Fibroblast of pulmonary artery (primary cell): ENCODE measurements at places on chromosomes 6 and 20.

- no peak for DNase-seq
Measured at GRCh38 chr6:155077784-155078183, 82.7 kb downstream of the TIAM2 start.

DNA sequence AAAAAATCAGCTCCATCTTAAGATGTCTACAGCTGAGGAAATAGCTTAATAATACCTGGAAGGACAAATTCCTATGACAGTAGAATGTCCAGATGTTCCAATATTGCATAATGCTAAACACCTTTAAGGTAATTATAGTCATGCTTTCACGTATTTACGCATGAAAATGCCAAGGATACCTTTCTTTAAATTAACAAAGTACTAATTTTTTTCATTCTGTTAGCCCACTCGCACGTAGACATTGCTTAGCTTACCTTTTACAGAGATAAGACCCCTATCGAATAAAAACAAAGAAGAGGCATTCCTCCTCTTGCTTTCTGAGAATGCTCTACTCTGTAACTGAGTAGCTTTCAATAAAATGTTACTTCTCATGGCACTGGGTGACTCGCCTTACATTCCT lies 4.4 kb upstream of the GSTA4 start:
- DNase-seq: no peak

GRCh38 chr6:166956444-166957086 lies at the start of gene RNASET2:
Gene RNASET2, minus strand, starts transcription at chr6:166956550. Its CDS starts 368 bp downstream, at chr6:166956182.
- DNase-seq: peak; percentile 89

GRCh38 chr6:139847457-139847813 lies 473.0 kb upstream of the CITED2 start:
- no peak for DNase-seq

- no peak for DNase-seq
Measured at GRCh38 chr20:32906200-32906599, 47.5 kb downstream of the EFCAB8 start.

- peak; percentile 90 for DNase-seq
Measured at GRCh38 chr20:18001131-18001921, 32.5 kb downstream of the MGME1 start.

GRCh38 chr6:147170269-147170668 lies 33.9 kb upstream of the STXBP5 start:
- DNase-seq: peak; percentile 95

- peak; percentile 63 for DNase-seq
Measured at GRCh38 chr6:125102411-125102810, 51.2 kb upstream of the TPD52L1 start.

DNA sequence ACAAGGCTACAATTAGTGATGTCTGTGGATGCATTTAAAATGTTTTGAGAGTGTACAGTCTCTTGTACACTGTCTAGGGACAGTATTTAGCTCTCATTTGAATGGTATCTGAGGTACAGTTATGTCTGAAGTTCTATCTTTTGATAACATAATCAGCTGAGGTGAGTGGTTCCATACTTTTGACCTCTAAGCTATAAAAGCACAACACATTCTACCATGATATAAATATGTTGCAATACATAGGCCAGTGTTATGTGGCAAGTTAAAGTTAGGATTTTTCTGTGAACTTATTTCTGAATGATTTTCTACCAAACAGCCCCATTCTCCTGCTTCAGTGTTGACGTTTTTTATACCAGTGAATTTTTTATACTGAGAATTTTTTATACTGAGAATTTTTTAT lies 77.6 kb downstream of the AKAP7 start:
- DNase-seq: peak; percentile 11

- DNase-seq: peak; percentile 60
Measured at GRCh38 chr20:51050531-51051075, 27.7 kb upstream of the KCNG1 start.

DNA sequence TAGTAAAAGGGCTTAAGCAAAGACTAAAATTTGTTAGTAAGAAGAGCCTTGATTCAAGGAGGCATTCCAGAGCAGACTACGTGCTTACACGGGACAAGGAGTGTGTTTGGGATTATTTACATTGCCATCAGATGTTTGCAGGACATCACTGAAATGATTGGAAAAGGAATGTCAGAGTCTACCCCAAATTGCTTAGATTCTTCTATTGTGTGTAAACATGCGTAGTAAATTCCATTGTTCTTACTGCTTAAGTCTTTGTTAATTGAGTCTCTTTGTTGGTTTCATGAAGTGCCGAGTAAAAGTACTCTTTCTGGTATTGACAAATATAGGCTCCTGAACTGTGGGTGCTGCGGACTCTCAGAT lies 60.5 kb downstream of the CD83 start:
- no peak for DNase-seq

DNA sequence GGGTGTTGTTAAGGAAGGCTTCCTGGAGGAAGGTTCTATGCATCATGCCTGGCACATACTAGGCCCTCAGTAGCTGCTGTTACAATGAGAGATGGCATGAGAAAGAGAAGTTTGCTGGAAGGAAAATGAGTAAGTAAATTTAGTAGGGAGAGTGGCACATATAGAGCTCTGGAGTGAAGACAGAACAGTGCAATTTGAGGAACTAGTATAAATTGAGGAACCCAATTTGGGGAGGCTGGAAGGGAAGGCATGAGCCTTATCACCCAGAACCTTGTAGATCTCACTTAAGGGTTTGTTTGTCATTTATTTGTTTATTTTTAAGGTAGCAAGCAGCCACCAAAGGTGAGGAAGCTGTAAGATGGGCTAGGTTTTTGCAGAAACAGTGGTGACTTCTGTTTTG lies 87.1 kb upstream of the SCGN start:
- no peak for DNase-seq

DNA sequence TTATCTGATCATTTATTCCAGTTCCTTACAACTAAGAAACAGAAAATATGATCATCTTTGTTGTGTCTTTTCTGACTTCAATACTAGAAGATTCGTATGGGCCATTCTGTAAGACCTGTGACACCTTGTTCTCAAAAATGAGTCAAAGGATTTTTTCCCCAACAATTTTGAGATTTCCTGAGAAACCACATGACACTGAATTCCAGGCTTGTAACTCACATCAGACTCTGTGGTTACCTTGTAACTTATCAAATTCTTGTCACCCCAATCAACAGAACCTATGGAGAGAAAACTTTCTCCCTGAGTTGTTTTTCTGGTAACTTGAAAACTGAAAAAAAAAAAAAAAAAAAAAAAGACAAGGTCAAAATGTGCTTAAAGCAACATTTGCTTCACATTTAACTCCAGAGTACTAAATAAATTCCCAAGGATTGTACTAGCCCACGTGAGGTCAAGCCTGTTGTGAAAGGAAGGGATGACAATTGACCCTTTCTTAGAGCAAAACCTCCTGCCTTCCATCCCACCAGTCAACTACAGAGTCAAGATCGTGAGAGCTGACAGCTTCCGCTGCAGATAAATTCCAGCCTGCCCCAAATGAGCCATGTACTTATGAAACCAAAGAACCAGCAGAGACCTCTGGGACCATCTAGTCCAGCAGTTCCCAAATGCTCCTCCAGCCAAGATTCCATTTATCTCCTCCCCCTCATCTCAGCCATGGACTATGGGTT lies 140.3 kb downstream of the TBX18 start:
- peak; percentile 94 for DNase-seq

DNA sequence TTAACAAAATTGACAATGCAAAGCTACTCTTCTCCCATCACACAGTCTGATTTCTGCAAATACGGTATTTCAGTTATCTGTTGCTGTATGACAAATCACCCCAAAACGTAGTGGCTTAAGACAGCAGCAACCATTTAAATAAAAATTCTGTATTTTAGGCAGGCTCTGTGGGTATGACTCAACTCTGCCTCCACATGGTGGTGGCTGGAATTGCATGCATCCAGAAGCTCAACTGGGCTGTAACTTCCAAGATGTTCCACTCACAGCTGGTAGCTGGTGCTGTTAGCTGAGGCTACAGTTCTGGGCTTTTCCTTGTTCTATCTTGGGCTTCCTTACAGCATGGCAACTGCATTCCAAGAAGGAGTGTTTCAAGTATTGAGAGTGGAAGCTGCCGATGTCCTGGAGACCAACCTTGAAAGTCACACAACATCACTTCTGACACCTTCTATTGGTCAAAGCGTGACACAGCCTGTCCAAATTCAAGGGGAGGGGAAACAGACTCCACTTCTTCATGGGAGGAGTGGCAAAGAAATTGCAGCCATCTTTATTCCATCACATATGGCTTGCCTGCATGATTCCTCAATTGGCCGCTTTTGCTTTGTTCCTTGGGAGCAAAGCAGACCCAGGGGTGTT lies 39.7 kb upstream of the TULP1 start:
- DNase-seq: peak; percentile 63

- no peak for DNase-seq
Measured at GRCh38 chr6:157659536-157660271, 163.3 kb upstream of the SNX9 start.

DNA sequence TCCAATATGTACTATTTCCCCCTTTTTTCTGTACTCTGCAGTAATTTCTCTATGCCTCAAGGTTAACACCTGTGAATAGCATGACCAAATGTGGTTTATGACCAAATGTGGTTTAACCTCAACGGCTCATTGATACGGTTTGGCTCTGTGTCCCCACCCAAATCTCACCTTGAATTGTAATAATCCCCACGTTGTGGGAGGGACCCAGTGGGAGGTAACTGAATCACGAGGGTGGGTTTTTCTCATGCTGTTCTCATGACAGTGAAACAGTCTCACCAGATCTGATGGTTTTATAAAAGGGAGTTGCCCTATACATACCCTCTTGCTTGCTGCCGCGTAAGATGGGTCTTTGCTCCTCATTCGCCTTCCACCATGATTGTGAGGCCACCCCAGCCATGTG lies 18.7 kb downstream of the DEK start:
- DNase-seq: no peak

GRCh38 chr6:112337209-112337638 lies 9.9 kb upstream of the RFPL4B start:
- peak; percentile 89 for DNase-seq

GRCh38 chr6:51029561-51029960 lies 210.9 kb downstream of the TFAP2B start:
- DNase-seq: no peak

DNA sequence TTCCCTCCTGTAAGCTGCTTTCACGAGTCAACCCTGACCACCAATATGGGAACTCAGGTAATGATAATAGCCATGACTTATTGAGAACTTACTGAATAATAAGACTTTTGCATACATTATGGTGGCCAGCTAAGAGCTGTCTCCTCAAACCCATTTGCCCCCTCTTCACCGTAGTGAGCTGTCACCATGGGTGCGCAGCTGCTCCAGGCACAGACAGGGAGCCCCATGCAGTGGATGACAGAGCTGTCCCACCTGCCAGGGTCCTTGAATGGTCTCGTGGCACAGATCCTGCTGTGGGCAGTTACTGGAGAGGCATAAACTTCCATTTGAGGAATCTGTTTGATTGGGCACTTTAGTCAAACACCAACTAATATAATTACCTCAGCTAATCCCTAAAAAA lies 1.9 kb downstream of the SLC22A16 start:
- no peak for DNase-seq

DNA sequence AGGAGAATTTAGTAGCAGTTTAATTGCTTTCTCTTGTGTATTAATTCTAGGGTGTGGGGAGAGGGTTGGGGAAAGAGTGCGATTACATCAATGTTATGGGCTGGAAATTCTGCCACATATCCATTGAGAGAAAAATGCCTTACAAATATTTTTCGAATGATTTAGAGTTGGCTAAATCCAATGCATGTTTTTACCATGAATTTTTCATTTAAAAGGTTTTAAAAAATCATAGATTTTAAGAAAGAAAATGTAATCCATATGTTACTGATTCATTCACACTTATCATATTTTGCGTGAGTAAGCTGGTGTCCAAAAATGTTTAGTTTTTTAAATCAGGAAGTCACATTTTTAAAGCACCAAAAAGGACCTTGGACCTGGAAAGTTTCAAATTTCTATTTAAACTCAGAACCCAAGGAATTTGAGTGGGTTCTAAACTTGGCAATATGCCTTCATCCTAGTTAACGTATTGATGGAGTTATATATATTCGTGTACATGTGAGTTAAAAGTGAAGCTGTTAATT lies 627.4 kb upstream of the CITED2 start:
- no peak for DNase-seq

DNA sequence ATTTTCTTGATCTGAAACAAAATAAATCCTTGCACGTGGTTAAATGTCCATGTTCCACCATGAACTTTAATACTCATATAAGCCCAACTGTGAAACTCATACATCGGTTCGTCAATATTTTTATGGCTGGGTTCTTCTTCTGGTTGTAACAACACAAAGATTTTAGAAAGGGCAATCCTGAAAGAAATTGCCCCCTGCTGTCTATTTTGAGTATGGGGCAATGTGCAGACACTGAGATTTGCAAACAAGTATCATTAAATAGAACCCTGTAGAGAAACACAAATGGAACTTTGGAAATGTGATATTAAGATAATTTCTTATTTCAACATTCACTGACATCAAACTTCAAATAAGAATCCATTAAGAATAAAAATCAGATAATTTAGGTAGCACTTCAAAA lies 80.2 kb upstream of the PHACTR1 start:
- peak; percentile 7 for DNase-seq

GRCh38 chr6:144559865-144560593 lies 274.9 kb downstream of the UTRN start:
- DNase-seq: peak; percentile 50

DNA sequence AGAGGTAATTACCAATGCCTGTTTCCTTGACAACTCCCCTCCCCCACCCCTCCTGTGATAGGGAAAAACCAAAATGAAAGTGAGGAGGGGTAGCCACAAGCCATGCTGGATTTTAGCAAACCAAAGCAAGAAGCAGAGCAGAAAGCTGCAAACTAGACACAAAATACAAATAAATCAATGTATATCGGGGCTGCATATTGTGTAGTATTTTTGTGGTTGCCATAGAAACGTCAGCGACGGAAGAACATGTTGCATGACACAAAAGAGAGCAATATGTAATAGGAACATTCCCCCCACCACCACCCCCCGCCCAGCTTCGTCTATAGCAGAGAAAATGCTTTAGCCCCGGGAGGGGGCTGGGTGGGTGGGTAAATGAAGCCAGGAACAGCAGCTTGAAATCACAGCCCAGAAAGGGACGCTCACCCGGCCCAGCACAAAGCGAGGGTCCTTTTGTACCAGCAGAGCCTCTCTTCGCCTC lies 548 bp downstream of the AGPAT4 start:
- peak; percentile 66 for DNase-seq

GRCh38 chr20:51313358-51313827 lies 229.1 kb downstream of the NFATC2 start:
- DNase-seq: no peak

- DNase-seq: no peak
Measured at GRCh38 chr20:57610261-57610952, 9.8 kb downstream of the ZBP1 start.

DNA sequence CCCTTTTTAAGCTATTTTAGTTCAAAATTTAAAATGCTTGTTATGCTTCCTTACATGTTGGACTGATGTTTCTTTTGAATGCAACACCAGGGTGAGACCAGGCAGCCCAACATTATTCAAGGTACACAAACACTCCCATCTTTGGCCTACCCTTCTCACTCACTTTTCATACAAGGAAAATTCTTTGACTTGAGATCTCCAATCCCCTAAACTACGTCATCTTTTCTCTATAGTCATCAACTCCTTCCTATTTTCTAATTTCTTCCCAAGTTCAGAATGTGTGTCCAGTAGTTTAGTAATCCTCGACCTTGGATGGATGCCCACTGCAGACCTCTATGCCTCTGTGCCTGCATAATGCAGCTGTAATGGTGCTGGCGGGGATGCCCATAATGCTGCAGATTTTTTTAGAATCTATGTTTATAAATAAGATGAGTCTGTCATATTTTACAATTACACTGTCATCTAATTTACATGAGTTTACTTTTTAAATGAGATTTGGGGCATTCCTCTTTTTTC lies 108.7 kb downstream of the ID4 start:
- no peak for DNase-seq

GRCh38 chr20:14583413-14583812 lies 246.0 kb upstream of the FLRT3 start:
- no peak for DNase-seq

- DNase-seq: no peak
Measured at GRCh38 chr6:10511477-10511876, 9.7 kb upstream of the GCNT2 start.
